ENCODE measurements at places on chromosomes 3 and 15.

- no peak for DNase-seq
Measured at GRCh38 chr15:84816694-84817465, at the start of gene ALPK3. Gene ALPK3, plus strand, starts transcription at chr15:84817356. Its CDS starts 97 bp downstream, at chr15:84817453.

GRCh38 chr3:36124118-36124796 is 256.0 kb upstream of the STAC start:
- DNase-seq, result no peak

GRCh38 chr3:172275586-172275985 is 172.7 kb downstream of the GHSR start:
- no peak for DNase-seq

- DNase-seq, result no peak
Measured at GRCh38 chr3:18238332-18238731, 186.8 kb downstream of the SATB1 start.

- no peak for DNase-seq
Measured at GRCh38 chr3:193552923-193553322, 1.8 kb downstream of the ATP13A4 start.

- no peak for DNase-seq
Measured at GRCh38 chr3:25396251-25396650, 31.8 kb upstream of the RARB start.

DNA sequence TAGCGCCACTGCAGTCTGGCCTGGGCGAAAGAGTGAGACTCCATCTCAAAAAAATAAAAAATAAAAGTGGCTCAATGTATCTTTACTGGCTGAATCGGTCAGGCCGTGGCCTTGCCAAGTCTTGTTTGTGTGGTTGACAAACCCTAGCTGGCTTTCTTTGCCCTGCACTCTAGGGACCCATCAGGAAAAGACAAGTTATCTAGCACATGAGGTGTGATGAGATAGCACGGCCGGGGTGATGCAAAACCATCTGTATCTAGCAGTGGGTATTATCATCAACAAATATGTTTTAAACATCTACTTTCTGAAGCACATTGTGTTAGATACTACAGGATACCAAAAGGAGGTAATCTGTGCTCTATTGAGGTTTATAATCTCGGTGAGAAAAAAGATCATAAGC is 3.9 kb upstream of the DPP8 start:
- DNase-seq, result no peak
